Right ventricle myocardium inferior (tissue), 1 donor: ENCODE measurements at places on chromosomes 1 and 21.

GRCh38 chr1:67755619-67756018 is 70.6 kb downstream of the GADD45A start:
- no peak for DNase-seq

GRCh38 chr1:89739844-89740216 is 81.0 kb upstream of the LRRC8D start:
- DNase-seq: no peak

DNA sequence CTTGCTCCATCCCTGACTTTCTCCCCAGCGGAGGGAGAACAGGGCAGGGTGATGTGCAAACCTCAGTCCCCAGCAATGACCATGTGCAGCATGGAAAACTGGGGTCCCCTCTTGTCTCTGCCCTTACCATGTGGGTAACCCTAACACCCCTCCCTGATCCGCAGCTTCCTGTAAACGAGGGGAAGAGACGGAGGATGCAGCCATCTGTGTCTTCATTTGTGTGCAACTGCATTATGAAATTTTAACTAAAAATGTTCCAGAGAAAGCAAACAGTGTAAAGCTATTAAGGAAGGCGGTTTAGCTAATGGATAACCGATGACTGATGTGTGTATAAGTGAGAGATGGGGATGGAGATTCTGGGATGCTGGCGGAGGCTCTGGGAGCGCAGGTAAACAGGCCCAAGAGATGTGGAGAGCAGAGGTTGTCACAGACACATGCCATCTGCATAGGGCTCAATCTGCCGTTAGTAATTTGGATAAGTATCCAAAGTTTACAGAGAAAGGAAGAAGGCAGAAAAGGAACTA is 206.6 kb downstream of the DSCAM start:
- no peak for DNase-seq

DNA sequence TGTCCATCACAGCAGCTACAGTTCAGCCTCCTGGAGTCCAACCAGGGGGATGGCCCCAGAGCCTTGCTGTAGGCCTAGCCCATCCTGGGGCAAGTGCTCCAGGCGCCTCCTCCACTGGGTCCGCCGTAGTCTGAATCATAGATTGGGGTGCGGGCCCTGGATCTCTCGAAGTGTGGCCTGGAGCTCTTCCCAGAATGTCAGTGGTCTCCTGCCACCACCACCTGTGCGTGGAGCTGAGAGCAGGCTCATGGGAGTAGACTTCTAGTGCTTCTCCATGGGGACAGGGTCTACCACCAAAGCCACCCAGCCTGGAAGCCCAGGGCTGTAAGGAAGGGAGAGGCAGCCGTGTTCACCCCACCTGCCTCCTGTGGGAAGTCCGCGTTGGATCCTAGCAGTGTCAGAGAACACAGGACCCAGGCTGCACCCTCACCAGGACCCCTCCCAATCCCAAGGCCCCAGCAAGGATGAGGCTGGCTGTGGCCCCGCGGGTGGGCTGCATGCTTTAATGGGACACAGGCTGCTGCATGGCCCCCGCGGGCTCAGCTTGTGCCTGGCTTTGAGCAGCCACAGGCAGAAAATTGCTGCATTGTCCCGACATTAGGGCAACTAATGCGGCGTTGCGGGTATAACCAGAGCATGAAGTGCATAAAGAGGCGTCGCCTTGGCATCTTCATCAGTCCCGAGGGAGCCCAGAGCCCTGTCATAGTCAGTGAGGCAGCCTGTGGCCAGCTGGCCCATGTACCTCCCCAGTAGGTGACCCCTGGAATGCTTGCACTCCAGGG is 735 bp upstream of the HES3 start:
- peak; percentile 49 for DNase-seq

GRCh38 chr1:191065771-191066170 is 588.1 kb upstream of the BRINP3 start:
- DNase-seq: no peak

DNA sequence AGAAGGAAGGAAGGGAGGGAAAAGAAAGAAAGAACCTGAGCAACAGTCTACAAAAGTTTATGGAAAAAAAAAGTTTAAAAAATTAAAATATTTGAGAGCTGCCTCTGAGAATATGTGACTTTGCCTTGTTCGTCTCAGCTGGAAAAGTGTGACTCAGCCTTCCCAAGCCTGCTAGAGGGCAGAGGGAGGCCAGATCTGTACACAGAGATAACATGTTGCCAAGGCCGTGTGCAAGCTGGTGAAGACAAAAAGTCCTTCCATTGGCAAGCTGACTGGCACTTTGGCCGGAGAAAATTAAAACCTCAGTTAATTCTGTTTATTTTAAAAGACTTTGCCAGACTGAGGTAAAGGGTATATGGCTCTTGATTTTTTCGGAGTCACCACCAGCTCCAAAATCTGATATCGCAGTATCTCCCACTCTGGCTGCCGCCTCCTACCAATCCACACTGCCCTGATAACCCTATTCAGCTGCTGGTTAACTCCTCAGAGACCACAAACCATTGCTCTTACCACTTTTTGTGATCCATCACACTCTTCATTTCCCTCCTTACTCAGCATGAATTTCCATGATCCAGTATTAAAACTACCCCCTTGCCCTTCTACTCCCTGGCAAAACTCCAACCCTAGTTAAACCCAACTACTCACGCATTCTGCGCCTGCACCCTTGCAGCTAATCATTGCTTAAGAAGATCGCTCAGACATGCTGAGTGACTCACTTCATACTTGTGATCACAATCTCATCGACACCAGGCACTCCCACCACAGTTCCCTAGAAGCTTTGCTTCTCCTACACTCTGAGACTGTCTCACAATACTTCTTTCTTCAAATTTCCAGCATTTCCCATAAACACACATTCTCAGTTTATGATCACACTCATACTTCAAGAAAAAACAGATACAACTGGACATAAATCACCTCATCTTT is 5.7 kb upstream of the PPP1R15B start:
- no peak for DNase-seq

DNA sequence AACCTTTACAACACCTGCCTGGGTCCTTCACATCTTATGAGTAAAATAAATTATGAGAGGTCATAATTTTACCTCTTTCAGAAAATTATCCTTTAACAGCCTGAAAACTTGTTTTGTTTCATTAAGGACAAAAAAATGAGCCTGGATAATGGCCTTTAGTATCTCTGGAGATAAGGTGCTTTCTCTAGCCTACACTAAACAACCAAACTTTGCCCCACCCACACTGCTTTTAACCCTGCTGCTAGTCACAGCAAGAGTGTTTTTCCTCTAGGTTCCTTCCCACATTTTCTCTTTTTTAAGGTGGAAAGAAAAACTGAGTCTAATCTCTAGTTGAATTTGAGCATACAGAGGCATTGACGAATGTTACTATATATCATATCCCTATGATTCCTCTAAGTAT is 101.7 kb upstream of the KRTAP19-8 start:
- no peak for DNase-seq
